ENCODE measurements at places on chromosomes 6 and 20.
A peak's percentile ranks its signal among the peaks of the same experiment; 100 is the strongest.

DNA sequence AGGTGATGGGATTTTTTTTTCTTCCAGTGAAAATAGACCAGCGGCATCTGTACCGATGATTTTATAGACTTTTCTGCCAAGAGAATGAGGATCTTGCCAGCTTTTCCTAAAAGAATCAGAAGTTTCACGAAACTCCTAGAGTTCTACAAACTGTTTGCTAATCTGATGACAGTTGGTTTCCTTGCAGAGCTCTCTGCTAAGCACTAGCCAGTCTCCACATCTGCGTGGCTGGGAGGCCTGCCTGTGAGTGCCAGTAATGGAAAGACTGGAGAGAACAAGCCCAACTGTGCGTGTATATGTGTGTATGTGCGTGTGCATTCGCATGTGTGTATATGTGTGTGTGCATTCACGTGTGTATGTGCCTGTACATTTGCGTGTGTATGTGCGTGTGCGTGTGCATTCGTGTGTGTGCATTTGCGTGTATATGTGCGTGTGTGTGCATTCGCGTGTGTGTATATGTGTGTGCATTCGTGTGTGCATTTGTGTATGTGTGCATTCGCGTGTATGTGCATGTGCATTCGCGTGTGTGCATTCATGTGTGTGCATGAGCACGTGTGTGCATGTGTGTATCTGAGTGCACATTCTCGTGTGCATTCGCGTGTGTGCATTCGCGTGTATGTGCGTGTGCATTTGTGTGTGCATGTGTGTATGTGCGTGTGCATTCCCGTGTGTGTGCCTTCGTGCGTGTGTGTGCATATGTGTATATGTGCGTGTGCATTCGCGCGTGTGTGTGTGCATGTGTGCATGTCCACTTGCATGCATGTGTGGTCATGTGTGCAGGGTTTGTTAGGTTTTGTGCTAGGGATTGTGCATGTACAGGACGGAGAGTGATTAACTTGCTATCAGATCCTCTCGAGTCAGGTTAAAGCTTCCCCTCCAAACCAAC, 379.4 kb downstream of the TAF4 start:
- no peak for DNase-seq

DNA sequence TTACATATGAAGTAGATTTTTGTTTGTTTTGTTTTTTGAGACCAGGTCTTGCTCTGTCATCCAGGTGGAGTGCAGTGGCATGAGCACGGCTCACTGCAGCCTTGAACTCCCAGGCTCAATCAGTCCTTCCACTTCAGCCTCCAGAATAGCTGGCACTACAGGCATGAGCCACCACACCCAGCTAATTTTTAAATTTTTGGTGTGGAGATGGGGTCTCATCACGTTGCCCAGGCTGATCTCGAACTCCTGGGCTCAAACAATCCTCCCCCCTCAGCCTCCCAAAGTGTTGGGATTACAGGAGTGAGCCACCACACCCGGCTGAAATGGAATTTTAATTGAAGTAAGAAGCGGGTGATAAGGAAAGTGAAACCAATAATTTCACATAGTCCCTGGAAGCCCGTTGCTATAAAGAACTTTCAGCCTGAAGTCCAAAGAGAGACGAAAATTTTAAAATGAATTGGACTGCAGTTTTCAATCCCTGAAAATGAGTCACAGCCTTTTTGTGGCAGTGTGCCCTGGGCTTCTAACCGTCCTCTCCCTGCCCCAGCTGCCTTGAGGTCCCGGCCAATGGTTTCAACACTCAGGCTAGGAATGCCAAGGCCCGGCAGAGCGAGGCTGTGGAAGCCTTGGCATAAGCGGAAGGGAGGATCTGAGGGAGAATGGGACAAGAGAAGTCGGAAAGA, 757 bp downstream of the RAET1E start:
- no peak for DNase-seq

DNA sequence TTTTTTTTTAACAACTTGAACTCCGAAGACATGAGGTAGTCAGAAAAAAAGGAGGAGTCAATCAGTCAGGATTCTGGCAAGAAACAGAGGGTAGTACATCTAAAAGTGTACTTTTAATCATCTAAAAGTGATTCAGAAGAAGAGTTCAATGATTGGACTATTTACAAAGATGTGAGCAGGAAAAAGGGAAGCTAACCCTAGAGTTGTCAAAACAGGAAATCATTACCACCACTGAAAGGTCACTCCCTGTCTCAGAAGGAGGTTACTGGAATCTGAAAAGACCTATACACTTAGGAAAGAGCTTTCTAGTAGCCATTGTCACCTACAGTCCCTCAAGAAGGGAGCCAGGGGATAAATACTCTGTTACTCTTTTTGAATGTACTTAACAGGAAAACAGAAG, 16.7 kb upstream of the LMBRD1 start:
- no peak for DNase-seq

- DNase-seq, result peak; percentile 20
Observed at GRCh38 chr6:41278699-41279405, 7.6 kb downstream of the TREM1 start.

- DNase-seq, result no peak
Observed at GRCh38 chr6:5677219-5678000, 329.3 kb downstream of the NRN1 start.

GRCh38 chr20:58138395-58138794, 90.1 kb downstream of the ANKRD60 start:
- no peak for DNase-seq

- DNase-seq, result no peak
Observed at GRCh38 chr20:21291026-21291425, 12.1 kb upstream of the XRN2 start.

- DNase-seq, result no peak
Observed at GRCh38 chr6:17393892-17394631, 667 bp downstream of the CAP2 start.

DNA sequence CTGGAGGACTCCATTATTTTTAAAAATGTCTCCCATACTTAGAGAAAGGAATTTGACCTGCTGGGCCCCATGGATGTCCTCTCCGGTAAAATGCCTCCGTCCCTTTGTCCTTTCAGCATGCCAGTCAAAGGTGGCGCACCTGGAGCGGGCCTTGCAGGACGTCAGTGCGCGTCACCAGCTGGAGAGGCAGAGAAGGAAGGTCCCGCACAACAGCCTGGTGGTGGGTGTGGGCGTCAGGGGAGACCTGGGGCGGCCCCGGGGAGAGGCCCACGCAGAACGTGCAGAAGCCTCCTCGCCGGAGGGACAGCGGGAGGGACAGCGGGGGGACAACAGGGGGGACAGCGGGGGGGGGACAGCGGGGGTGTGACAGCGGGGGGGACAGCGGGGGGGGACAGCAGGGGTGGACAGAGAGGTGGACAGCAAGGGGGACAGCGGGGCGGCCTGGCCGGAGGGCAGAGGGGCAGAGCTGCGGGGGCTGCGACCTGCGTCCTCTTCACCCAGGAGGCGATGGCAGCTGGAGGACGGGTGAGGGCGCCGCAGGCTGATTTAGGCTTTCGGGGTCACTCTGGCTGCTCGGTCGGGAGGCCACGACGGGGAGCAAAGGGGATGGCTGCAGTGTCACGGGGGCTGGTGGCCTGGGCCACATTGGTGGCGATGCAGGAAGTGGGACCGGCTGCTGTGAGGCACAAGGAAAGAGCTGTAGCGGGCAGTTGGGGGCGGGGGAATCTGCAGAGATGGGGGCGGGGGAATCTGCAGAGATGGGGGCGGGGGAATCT, 859 bp upstream of the KIF25 start:
- no peak for DNase-seq

DNA sequence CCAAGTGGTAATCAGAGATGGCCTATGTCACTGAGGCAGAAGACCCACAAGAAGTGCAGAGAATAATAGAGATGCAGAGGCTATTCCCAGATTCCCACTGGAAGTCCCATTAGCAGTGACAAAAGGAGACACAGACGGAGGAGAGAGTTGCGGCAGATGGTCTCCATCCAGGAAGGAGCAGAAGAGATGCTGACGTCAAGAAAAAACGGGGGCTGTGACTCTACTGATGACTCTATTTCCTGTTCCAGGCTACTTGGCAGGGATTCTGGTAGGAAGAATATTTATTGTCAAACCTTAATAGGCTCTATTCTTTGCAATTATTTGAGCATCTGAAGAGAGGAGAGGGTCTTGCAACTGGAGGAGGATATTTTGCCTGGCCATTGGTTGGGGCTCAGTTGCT, 246.0 kb upstream of the ECI2 start:
- no peak for DNase-seq

DNA sequence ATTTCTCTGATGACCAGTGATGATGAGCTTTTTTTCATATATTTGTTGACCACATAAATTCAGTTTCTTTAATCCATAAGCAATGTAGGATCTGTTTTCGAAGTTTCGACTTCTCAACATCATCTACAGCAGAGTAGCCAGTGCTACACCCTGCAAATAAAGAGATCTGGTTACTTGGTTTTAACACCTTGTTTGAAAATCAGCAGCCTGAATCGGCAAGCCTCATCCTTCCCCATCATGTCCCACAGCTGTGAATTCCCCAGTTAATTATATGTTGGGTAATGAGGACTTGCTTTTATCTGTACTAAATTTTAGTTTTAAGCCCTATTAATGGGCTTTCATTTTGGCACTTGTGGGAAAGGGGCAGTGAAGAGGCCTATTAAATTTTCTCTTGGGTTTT, 80.6 kb downstream of the BMP2 start:
- DNase-seq, result no peak
